Dermis blood vessel endothelial cell (primary cell): ENCODE measurements at places on chromosomes 3 and 15.

DNA sequence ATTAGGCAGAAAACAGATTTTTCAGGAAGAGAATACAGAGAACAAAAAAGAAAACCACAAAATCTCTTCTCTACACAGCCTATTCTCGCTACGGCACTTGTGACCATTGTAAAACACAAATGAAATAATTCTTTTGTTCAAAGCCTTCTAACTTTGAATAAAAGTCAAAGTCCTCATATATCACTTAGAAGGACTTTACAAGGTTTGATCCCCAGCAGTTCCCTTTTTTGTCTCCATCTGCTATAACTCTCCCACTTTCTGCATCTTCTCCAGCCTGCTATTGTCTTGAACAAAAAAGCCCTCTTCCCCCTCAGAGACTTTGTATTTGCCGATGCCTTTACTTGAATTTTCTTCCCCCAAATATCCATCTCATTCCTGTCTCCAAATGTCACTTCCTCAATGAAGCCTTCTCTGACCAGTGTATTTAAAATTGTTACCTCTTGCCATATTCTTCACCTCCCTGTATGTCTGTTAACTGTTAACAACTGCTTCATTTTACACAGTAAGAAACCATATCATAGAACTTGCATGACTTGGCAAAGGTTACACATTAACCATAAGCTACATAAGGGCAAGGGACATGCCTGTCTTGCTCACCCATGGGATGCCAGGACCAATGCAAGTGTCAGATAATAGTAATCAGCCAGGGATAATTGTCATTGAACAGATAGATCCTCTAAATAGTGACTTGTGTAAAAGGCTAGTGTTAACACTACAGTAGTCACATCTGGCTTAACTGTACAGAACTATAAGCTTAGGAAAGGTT, 122.4 kb downstream of the CBLB start:
- DNase-seq = no peak

- no peak for DNase-seq
Measured at GRCh38 chr3:158864492-158864891, 62.6 kb downstream of the MFSD1 start.

GRCh38 chr3:191261304-191261638, 62.2 kb downstream of the OSTN start:
- DNase-seq = no peak

DNA sequence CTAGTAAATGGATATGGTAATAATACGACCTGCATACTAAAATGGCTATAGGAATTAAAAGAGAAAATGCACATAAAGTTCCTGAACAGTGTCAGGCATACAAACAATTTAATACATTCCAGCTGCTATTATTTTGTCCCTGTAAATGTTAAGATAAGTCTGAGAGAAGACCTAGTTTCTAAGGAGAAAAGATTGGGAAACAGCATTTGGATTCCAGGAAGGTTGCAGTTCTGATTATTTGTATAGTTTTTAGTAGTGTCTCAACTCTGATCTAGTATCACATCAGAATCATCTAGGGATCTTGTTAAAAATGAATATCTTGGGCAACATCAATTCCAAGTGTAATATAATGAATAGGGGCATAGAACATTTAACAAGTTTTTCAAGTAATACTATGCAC, 905.7 kb downstream of the NSUN3 start:
- no peak for DNase-seq

DNA sequence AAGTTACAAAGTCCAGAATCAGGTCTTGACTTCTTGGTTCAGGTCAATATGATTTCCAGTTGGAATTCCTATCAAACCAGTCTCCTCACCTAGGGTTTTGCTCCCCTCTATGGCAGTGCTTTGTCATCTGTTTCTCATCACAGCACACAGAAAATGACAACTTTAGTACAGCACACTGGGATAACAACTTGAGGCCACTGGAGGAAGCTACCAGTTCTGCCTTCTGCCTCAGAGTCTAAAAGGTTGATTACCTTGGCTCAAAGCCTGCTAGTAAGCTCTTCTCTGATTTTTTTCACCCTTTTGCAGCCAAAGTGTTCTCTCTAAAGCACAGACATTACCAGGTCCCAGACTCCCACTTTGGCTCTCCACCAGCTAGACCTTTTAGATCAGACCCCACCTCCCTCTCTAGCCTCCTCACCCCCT, 24.8 kb upstream of the TRIM59 start:
- DNase-seq = no peak

DNA sequence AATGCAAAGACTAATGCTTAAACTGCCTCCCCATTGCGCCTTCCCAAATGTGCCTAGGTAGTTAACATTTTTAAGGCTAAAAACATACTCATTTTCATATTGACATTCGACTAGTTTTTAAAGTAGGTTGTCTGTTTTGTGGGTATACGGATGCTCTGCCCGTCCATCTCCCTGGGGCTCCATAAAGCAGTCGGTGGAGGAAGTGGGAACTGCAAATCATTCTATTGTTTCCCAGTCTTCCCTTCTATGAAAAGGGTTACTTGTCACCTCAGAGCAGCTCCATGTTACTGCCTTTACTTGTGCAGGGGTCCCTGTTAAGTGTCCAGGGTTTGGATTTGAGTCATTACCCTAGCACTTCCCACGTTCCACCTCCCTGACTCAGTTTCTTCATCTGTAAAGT, 10.9 kb downstream of the CHCHD6 start:
- no peak for DNase-seq
